RPMI7951 (cell line): ENCODE measurements at places on chromosomes 11 and 22. TPM values are rescaled to one million over a fixed set of nuclear protein-coding genes. Genes with fewer than 3 reads are reported as not detected.

DNA sequence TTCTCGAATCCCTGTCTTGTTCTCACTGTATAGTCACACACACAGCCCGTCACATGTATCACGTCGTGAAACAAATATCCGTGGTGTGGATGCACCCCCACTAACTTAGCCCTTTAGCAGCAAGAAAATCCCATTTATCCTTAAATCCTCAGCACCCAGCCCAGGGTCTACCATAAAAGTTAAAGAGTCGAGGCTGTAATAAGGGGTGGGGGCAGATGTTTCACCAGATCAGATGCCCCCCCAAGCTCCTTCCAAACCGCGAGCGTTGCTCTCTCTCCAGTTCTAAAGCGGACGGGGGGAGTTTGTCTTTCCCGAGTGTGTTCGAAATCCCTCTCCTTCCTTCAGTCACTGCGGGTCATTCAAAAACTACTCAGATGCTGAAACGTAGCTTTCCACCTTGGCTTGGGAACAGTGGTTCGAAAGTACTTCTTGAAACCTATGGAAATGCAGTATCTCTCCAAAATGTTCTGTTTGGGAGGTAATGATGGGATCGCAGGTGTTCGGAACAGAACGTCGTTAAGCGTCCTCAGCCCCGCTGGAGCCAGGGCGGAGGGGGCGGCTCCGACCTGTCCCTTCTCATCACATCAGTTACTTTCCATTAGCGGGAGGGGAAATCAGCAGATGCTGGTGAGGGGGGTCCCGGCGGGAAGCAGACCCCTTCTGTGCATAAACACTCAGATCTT lies 156.2 kb downstream of the BRD1 start:
- no peak for DNase-seq

DNA sequence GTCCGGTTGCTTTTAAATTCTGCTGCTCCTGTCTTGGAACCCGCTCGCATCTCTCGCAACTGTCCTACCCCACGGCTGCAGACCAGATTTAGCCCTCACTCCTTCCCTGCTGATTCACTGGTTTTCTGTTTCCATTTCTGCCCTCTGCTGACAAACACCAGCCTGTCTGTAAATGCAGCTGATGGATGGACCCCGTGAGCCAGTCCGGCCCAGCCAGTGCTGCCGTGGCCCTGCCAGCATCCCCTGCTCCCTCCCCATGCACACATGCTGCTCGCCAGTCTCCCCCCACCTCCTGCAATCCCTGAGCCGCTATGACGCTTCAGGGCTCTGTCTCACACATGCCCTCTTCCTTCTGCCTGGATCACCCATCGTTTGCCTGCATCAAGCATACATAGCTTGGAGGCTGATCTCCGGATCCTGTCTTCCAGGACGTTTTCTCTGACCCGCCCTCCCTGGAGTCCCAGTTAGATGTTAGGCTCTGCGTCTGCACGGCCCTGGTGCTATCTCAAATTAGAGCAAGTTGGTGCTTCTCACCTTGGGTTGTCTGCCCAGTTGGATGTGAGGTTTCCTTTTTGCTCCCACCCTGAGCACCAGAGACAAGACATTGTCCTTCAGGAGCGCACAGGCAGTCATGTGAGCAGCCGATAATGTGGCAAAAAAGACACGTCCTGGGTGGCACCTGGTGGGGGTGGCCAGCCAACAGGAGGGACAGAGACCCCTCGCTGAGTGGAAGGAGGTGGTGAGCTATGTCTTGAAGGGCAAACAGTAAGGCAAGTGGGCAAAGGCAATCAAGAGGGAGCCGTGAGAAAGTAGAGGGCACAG lies 4.3 kb upstream of the ACR start:
- peak; percentile 44 for DNase-seq

GRCh38 chr22:44693756-44694155 lies 8.2 kb upstream of the PRR5 start:
- no peak for DNase-seq

- no peak for DNase-seq
Observed at GRCh38 chr11:101441747-101442146, 142.1 kb downstream of the TRPC6 start.

- DNase-seq, result no peak
Observed at GRCh38 chr11:125447721-125448120, 48.3 kb downstream of the FEZ1 start.

DNA sequence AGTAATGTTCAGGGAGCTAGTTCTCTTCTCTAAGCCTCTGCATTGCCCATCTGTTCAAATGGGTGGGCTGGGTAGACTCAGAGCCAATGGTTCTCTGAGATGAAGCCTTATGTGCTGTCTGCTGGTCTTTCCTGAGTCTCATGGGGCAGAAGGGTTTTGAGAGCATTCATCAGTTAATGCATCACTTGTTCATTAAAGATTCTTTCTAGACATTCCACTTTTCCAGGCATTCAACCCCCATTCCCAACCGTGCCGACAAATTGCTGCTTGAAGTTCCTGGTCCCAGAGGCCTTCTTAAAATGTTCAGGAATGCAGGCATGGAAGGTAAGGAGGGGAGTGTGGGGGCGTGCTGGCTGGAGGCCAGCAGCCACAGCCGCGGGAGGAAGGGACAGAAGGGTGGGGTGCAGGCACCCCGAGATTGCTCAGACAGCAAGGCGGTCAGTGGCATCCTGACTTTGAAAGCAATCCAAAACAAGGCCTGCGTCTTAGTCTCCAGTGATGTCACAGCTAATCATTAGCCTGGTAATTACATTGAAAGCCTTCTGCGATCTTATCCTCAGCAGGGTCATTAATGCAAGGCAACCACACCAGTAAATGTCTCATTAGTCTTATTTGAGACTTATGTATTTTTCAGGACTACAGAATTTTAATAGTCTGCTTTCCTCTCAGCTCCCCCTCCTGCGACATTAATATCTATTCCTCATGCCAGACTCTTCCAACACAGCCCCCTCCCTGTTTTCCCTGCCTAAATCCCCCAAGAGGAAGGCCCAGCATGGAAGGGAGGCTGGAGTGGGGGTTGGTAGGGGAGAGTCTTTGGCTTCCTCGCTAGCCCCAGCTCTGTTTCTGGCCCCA lies 328.8 kb downstream of the MIAT start:
- no peak for DNase-seq

DNA sequence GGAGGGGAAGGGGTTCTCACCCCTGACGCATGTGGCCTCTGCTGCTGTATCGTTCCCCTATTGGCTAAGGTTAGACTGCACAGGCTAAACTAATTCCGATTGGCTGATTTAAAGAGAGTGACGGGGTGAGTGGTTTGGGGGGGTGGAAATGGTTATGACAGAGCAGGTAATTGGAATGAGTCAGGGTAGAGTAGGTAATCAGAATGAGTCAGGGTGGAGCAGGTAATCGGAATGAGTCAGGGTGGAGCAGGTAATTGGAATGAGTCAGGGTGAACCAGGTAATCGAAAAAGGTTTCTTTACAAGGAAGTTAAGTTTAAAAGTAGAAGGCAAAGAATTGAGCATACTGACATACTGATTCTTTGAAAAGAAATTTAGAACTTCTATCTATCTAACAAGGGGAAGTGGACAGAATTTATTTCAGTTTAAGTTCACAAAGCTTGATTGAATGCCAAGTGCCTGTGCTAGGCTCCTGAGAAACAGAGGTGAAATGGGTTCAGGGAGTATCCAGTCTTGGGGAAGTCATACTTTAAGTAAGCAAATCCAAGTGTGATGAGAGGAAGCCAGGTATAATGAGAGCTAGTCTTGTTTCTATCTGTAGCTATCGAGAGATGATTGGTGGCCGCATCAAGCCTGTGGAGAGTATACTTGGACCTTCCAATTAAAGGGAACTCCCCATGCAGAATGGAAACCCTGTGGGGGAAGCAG lies 58.0 kb downstream of the C11orf91 start:
- no peak for DNase-seq

- peak; percentile 97 for DNase-seq
Observed at GRCh38 chr11:13169709-13170108, 107.9 kb upstream of the BMAL1 start.

- no peak for DNase-seq
Observed at GRCh38 chr11:83302151-83302550, 16.0 kb upstream of the CCDC90B start.

GRCh38 chr11:46981436-46981835 lies 44.9 kb downstream of the CSTPP1 start:
- DNase-seq, result peak; percentile 17

GRCh38 chr11:74320538-74320937 lies 9.1 kb upstream of the P4HA3 start:
- no peak for DNase-seq

DNA sequence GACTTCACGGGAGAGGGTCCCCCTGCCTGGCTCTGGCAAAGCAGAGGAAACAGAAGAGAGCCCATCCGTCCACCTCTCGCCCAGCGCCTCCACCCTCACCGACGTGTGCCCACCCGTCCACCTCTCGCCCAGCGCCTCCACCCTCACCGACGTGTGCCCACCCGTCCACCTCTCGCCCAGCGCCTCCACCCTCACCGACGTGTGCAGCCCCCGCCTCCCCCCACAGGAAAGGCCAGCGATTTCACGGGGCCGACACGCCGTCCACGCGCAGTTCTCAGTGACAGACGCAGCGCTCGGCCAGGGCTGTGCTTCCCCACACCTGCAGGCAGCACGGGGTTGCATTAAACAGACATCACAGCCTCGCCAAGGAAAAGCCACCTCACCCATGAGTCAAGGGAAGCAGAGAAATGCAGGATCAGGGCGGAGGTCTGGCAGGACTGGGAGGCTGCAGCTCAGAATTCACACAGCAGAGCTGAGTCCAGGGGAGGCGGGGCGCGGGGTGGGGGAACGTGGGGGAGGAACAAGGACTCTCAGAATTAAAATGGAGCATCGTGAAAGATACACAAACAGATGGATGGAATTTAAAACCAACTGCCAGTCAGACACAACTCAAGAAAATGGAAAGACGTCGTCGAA lies 377.7 kb downstream of the BRD1 start:
- no peak for DNase-seq

DNA sequence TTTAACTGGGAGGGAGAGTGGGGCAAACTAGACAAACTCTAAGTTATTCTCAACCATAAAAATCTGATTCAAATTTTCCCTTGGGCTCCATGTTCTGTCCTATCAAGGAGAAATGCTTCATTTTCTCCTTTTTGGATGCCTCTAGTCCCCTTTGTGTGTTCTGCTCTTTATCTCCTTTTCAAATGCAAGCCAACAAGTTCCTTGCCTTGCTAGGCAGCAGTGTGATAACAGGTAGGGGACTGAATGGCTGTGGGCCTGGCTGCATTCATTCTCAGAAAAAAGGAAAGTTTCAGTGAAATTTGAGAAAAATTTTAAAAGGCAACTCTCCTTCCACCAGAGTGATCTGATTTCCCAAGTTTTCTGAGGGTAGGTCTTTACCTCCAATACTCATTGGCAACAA lies 26.9 kb upstream of the MMP8 start:
- DNase-seq, result no peak

GRCh38 chr11:88475991-88476418 lies 138.5 kb upstream of the CTSC start:
- DNase-seq, result no peak

GRCh38 chr11:118790357-118791110 lies 430 bp downstream of the DDX6 start:
- DNase-seq, result peak; percentile 53

- no peak for DNase-seq
Observed at GRCh38 chr11:76803023-76803422, 19.9 kb downstream of the TSKU start.

GRCh38 chr11:41306431-41306830 lies 153.0 kb downstream of the LRRC4C start:
- peak; percentile 4 for DNase-seq

GRCh38 chr22:49660321-49660720 lies 167.4 kb downstream of the BRD1 start:
- no peak for DNase-seq

DNA sequence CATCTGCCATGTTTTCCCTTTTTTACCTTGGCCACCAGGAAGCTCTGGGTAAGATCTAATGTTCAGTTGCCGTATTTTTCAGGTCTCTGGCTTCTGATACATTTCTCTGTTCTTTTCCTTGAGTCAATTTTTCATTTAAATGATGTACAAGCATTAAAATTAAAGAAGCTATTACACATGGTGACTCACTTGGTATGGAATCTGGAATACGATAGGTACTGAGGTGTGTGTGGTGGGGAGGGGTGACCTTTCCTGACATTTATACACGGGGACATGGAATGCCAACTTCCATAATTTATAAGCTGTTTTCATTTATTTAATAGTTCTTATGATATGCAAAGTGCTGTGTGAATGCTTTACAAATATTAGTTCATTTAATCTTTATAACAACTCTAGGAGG lies 47.8 kb upstream of the ALX4 start:
- DNase-seq, result no peak

GRCh38 chr22:40409613-40410113 lies 39.3 kb downstream of the SGSM3 start:
- no peak for DNase-seq

DNA sequence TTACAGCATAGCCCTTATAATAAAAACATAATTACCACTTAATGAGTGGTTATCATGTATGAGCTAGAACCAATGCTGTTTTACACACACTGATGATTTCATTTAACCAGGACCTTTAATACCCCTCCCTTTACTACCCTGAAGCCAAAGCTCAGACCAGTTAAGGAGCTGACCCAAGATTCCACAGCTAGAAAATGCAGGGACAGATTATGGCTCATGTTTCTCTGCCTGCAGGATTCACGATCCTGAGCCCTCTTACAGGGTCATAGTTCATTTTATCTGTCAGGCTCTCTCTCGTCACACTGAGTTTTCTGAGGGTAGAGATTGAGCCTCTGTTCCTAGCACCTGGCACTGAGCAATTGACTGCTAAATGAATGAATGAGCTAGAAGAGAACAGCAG lies 27.4 kb downstream of the TUB start:
- no peak for DNase-seq

DNA sequence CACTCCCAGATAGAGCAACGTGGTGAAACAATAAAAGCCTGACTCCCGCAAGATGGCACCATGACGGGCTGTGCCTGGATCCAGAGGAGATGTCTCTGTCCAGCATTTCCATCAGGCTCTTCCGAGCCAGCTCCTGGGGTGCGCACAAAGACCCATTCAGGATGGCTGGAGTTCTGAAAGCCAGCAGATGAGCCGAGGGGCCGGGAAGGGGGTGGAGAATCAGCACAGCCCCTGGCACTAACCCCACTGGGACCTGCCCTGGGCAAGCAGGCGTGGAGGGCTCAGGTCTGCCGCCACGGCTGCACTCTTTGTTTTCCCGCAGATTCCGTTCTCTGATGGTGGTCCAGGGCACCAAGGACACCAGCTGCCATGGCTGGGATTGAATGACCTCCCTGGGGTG lies 97.2 kb upstream of the BLID start:
- DNase-seq, result no peak

The TEX54 gene
- not detected in 2 replicates for total RNA-seq

The GLYAT gene
- 0.60 TPM in 1 of 2 replicates, not detected in the other for total RNA-seq

The LAYN gene
- total RNA-seq, result 10.9 and 13.3 TPM in 2 replicates

The RCOR2 gene
- 0.96 and 2.1 TPM in 2 replicates for total RNA-seq

The OR10W1 gene
- total RNA-seq, result not detected in 2 replicates

The UCP3 gene
- total RNA-seq, result 0.10 and 0.60 TPM in 2 replicates

The TRIOBP gene
- 68.2 and 102 TPM in 2 replicates for total RNA-seq

The PRCP gene
- total RNA-seq, result 66.3 and 70.1 TPM in 2 replicates

The OR2AG2 gene
- 0.39 and 0.84 TPM in 2 replicates for total RNA-seq
